ENCODE measurements at places on chromosomes 11 and 22. TPM values are rescaled to one million over a fixed set of nuclear protein-coding genes. Genes with fewer than 3 reads are reported as not detected.

MS4A12 gene
- not detected for total RNA-seq

DNA sequence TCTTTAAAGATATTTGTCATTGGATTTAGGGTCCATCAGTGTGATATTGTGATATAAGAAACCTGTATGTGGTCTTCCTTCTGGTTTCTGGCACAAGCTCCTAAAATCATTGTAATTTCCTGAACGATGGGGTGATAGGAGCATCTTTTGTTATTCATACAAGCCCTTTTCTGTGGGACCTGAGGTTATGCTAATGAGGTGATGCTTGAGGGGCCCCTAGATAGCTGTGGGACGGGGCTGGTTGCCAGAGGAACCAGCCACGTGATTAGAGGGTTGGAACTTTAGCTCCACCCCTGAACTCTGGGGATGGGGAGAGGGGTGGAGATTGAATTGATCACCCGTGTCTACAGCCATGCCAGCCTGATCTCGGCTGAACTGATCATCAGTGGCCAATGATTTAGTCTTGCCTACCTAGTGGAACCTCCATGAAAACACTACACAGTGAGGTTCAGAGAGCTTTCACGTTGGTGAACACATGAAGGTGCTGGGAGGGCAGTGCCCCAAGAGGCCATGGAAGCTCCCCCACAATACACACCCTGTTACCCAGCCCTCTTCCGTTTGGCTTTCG lies 62.8 kb downstream of the BCR start:
- DNase-seq = peak; percentile 73

ANO1 gene
- 5.0 TPM for total RNA-seq

- DNase-seq = no peak
Measured at GRCh38 chr11:2205214-2205720, 33.7 kb upstream of the TH start.
